HFFc6 (cell line): ENCODE measurements at places on chromosomes 12 and 14.

DNA sequence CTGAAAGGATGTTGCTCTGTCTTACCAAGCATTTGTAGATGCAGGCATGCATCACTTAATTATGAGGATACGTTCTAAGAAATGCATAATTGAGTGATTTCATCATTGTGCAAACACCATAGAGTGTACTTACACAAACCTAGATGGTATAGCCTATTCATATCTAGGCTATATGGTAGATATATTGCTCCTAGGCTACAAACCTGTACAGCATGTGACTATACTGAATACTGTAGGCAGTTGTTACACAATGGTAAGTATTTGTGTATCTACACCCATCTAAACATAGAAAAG, 75.9 kb downstream of the IFT81 start:
- DNase-seq = no peak

GRCh38 chr14:59116984-59117415, 71.5 kb upstream of the DAAM1 start:
- DNase-seq = peak; percentile 40

DNA sequence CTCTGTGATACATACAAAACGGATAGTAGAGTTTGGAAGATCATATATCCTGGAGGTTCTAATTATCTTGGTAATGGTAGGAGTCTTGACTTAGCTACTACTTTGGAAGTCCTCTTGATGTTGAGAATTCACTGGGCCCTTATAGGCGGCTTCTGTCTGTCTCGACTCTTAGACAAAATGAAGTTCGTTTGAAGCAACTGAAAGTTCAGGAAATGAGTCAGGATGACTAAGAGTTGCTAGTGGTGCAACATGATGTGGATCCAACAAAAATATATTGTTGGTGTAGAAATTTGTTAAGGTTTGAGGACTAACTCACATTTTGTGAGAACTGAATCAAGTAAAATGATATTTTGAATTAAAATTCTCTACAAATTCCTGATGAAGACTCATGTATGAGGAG, 272.7 kb downstream of the AEBP2 start:
- DNase-seq = peak; percentile 81

DNA sequence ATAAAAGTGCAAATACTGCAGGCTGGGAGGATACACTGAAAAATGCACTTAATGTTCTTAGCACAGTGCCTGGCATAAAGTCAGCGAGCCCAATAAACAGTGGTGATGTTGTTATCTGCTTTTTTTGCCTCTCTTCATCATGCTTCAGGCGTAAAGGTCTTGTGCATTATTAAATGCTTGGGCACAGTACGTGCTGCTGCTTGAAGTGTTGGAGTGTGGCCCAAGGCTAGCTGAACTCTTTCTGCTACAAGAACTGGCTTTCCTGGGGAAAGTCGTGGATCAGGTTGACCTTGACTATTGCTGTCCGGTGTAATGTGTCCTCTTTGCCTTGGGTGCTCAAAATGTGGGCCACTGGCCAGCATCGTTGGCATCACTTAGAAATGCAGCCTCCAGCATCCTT, 43.0 kb downstream of the SMOC1 start:
- no peak for DNase-seq

GRCh38 chr14:72901361-72901760, 7.5 kb upstream of the DPF3 start:
- no peak for DNase-seq

- no peak for DNase-seq
Measured at GRCh38 chr14:61581340-61581739, 114.0 kb upstream of the HIF1A start.

DNA sequence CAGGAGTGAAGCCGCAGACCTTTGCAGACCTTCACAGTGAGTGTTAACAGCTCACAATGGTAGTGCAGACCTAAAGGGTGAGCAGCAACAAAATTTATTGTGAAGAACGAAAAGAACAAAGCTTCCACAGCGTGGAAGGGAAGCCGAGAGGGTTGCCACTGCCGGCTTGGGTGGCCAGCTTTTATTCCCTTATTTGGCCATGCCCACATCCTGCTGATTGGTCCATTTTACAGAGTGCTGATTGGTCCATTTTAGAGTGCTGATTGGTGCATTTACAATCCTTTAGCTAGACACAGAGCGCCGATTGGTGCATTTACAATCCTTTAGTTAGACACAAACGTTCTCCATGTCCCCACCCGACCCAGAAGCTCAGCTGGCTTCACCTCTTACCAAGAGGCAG, 35.5 kb downstream of the MAPK1IP1L start:
- DNase-seq = no peak

DNA sequence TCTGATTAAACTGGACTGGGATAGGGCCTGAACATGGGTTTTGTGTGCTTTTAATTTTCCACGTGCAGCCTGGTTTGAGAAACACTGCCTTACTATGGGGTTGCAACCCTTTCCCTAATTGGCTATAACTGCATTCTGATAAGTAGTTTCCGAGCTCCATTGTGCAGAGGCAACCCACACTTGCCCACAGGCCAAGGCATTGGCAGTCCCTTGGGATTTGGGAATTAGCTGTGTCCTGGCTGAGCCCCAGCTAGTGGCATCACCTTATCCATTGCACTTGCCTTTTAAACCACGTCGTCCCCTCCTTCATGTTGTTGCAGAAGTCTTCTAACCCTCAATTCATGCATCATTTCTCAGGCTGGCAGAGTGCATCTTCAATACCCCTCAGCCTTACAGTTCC, 10.2 kb downstream of the VCPKMT start:
- DNase-seq = no peak

DNA sequence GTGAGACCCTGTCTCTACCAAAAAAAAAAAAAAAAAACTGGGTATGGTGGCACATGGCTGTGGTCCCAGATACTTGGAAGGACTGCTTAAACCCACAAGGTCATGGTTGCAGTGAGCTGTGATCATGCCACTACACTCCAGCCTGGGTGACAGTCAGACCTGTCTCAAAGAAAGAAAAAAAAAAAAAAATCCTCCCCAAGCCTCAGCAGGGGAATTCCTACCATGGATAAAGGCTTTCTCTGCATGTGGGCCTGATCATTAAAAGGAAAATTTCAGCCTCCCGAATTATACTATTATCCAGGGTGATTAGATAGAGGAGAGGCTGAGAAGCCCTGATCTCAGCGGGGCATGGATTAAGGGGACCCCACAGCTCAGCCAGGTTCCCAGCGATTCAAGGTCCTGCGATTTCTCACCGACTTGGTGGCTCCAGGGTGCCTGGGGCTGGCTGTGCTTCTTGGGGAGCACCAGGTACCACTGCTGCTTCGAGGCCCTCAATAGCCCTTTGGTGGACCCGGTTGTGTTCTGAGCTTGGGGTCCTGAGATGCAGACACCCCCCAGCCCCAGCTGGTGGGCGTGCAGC, 5.6 kb downstream of the SH2B3 start:
- no peak for DNase-seq

DNA sequence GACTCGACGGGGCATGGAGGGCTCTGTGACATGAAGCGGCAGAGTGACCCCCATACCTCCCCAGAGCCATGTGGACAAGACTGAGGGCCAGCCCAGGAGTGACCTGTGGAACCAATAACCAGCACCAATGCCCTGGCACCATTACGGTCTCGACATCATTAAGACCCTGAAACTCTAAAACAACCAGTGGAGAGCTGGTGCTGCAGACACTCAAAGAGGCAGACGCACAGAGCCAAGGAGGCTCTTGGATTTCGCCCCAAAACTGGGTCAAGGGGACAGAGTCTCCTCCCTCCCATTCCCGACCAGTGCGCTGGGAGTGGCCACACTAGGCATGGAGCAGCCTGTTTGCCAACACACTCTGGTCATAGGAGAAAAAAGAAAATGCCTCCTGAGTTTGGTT, 41.6 kb upstream of the VASH1 start:
- DNase-seq = no peak

- no peak for DNase-seq
Measured at GRCh38 chr14:59240356-59240755, 51.9 kb downstream of the DAAM1 start.

GRCh38 chr12:8644345-8645248, 18.0 kb downstream of the MFAP5 start:
- no peak for DNase-seq
